H4 (cell line): ENCODE measurements at places on chromosomes 5 and 9. TPM values are rescaled to one million over a fixed set of nuclear protein-coding genes. Genes with fewer than 3 reads are reported as not detected.

DNA sequence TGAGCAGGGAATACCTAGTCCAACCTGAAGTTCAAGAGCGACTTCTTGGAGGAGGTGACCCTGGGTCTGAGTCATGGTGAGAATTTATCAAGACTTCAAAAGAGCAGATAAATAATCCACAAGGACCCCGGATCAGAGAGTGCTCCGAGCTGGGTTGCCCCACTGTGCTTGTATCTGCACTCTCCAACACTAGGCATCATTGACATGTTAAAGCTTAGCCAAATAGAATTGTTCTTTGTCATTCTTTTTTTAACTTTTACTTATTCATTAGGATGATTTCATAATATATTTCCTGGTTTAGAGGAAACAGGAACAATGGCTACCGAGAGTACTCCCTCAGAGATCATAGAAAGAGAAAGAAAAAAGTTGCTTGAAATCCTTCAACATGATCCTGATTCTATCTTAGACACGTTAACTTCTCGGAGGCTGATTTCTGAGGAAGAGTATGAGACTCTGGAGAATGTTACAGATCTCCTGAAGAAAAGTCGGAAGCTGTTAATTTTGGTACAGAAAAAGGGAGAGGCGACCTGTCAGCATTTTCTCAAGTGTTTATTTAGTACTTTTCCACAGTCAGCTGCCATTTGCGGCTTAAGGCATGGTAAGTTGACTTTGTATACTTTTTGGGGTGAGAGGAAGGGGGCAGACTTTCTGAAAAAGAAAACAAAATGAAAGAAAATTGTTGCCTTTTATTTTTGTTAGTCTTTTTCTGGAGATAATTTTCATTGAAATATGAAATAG lies at the start of gene CARD6:
Gene CARD6, plus strand, starts transcription at position 300 of the 738 bp plus-strand sequence. Its CDS starts 16 bp downstream, at position 316.
- peak; percentile 67 for DNase-seq

DNA sequence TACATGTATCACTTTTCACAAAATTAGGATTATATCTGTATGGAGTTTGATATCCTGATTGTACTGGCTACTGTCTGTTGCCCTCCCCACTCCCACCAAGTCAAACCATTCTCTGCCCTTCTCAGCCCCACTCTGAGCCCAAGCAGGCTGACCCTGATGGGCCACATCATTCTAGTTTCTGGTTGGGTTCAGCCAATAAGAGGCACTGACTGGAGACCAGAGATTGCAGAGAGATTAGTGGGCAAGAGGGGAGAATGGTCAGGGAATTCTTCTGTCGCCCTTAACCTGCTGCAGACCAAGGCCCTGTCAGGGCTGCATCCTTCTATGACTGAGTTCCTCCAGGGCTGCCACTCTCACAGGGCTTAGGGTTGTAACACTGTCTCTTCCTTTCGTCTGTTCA lies 2.7 kb downstream of the HSPB3 start:
- no peak for DNase-seq

DNA sequence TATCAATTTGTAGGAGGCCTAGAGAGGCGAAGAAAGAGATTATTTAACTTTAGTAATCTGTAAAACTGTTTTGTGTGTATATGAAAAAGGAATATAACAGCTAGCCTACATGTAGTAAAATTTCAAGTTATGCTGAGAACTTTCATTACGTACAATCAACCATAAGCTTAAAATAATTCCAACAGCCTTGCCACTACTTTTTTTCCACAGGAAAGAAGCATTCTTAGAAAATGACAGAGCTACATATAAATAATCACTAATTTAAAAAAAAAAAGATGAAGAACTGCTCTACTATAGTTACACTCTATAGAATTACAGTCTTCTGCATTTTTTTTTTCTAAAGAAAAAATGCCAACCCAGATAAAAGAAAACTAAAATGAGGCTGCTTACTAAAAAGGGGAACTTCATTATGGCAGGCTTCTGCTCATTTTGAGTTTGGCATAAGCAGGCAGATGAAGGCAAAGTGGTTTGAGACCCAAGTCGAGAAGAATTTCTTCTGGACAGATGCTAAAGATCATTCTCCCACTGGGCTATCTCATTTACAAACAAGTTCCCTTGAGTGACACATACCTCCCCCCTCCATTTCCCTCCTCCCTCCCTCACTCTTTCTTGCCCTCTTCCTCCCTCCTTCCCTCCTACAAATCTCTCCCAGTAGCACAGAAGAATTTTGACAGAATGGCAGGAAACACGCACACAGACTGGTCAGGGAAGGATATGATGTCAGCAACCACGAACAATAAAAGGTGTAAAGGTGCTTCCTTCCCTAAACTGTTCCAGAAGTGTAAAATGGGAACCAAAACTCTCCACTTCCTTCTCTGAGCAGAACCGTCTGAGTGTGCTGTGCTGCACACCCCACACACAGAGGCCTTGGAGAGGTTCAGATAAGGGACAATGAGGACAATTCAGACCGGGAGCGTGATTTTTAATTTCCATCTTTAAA lies 56.1 kb downstream of the MEF2C start:
- peak; percentile 54 for DNase-seq

The FRMPD1 gene
- not detected in 2 replicates for total RNA-seq

The CCDC192 gene
- not detected in 2 replicates for total RNA-seq
